Breast epithelium (tissue), 4 donors: ENCODE measurements at places on chromosomes 16 and 17. TPM values are rescaled to one million over a fixed set of nuclear protein-coding genes. Genes with fewer than 3 reads are reported as not detected.

Gene IL17C
- not detected for total RNA-seq

Gene CETP
- 0.80 TPM for total RNA-seq

Gene FNDC8
- total RNA-seq = not detected

Gene EMP2
- total RNA-seq = 69.2 TPM

Gene PIK3R5
- 12.3 TPM for total RNA-seq

Gene KCNJ16
- total RNA-seq = 0.32 TPM

Gene RPRML
- total RNA-seq = not detected

Gene ZFHX3
- total RNA-seq = 36.0 TPM

Gene TMEM107
- 15.7 TPM for total RNA-seq

Gene DHRS7B
- total RNA-seq = 64.0 TPM

Gene MAPT
- total RNA-seq = 12.4 TPM

Gene BAHCC1
- total RNA-seq = 7.4 TPM

Gene ZNF385C
- total RNA-seq = 0.66 TPM

Gene KRTAP9-8
- total RNA-seq = not detected

GRCh38 chr16:68361485-68361884, 50.7 kb downstream of the PRMT7 start:
- no peaks in the 10 kb centered on the region for H3K27me3 ChIP-seq
- no peaks in the 10 kb centered on the region for H3K4me1 ChIP-seq
- no peak overlapping the region for H3K4me3 ChIP-seq
- H3K36me3 ChIP-seq = peaks cover 3% of the 10 kb centered on the region
- DNase-seq = no peak

DNA sequence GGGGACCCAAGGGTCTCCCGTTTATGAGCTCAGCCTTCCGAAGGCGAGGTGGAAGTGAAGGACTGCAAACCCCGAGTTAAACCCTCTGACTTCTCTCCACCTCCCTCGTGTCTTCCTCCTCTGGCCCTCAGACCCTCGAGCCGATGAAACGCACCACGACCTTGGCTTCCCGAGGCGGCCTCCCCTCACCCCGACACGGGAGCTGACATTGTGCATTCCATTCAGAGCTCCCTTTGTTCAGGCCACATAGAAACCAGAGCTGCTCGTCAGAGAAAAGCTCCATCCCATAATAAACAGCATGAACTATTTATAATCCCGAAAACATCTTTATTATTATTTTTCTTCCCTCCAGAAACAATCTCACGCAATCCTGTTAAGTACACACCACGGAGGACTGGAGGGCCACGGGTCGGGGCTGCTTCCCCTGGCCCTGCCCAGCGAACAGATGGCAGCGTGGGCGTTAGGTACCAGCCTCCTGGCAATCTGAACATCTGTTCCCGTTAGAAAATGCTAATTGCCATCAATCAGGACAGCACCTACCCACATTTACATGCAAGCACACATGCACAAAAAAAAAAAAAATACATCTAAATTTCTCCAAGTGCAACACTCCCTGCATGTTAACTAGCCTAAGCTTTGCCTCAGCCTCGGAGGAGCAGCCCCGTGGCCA, 145.7 kb downstream of the RBFOX3 start:
- H3K36me3 ChIP-seq = no peaks in the 10 kb centered on the region
- H3K27ac ChIP-seq = no peak overlapping the region
- peaks cover 66% of the 10 kb centered on the region for H3K27me3 ChIP-seq
- DNase-seq = no peak
- no peaks in the 10 kb centered on the region for H3K4me1 ChIP-seq

GRCh38 chr16:28835864-28836760, 10.0 kb downstream of the TUFM start:
- no peak for DNase-seq
- H3K27me3 ChIP-seq = no peaks in the 10 kb centered on the region
- H3K4me3 ChIP-seq = no peak overlapping the region
- H3K4me1 ChIP-seq = no peaks in the 10 kb centered on the region
- no peak overlapping the region for H3K27ac ChIP-seq

- peak overlapping the region; percentile 53 for H3K4me3 ChIP-seq
- no peaks in the 10 kb centered on the region for H3K36me3 ChIP-seq
- peaks cover 47% of the 10 kb centered on the region for H3K27me3 ChIP-seq
These were observed 812 bp upstream of the MYOCD start for GRCh38 chr17:12664894-12665262.

- no peaks in the 10 kb centered on the region for H3K36me3 ChIP-seq
- H3K4me1 ChIP-seq = peaks cover 2% of the 10 kb centered on the region
- H3K27me3 ChIP-seq = no peaks in the 10 kb centered on the region
These were observed 100.0 kb upstream of the CREBBP start for GRCh38 chr16:3980253-3981111.

DNA sequence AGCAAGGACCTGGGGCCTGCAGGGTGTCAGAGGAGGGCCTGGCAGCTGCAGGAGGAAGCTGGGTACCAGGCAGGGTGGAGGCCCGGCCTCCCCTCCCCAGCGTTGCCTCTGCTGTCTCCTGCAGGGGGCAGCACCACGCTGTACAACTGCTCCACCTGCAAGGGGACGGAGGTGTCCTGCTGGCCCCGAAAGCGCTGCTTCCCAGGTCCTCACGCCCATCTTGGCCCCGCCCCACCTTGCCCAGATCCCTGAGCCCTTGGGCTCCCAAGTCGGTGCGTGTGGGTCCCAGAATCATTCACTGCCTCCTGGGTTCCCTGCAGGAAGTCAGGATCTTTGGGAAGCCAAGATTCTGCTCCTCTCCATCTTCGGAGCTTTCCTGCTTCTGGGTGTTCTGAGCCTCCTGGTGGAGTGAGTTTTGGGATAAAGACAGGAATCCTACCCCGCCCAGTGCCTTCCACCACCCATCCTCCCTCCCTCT, 1.2 kb downstream of the TMEM95 start:
- DNase-seq = peak; percentile 85
- H3K4me3 ChIP-seq = peak overlapping the region; percentile 3
- H3K27me3 ChIP-seq = no peaks in the 10 kb centered on the region
- peak overlapping the region; percentile 74 for H3K27ac ChIP-seq
- H3K36me3 ChIP-seq = no peaks in the 10 kb centered on the region
- peaks cover 12% of the 10 kb centered on the region for H3K4me1 ChIP-seq

- H3K36me3 ChIP-seq = no peaks in the 10 kb centered on the region
- H3K27me3 ChIP-seq = no peaks in the 10 kb centered on the region
- peak within 1 kb of the TSS; percentile 71 for H3K4me3 ChIP-seq
These were observed at the start of gene PRR29 for GRCh38 chr17:63998050-63998720. TSS of gene PRR29 (plus strand) at chr17:63998351. CDS start at chr17:63998365, 14 bp downstream.

- H3K4me3 ChIP-seq = no peak overlapping the region
- no peaks in the 10 kb centered on the region for H3K36me3 ChIP-seq
- H3K27me3 ChIP-seq = no peaks in the 10 kb centered on the region
- H3K27ac ChIP-seq = no peak overlapping the region
- H3K4me1 ChIP-seq = no peaks in the 10 kb centered on the region
These were observed 2.8 kb upstream of the NAGPA start for GRCh38 chr16:5036228-5037156.

GRCh38 chr17:81460856-81461460, 51.6 kb downstream of the ACTG1 start:
- DNase-seq = no peak
- H3K27ac ChIP-seq = no peak overlapping the region
- no peaks in the 10 kb centered on the region for H3K4me1 ChIP-seq
- no peaks in the 10 kb centered on the region for H3K36me3 ChIP-seq

GRCh38 chr17:47427985-47428384, 102.9 kb upstream of the NPEPPS start:
- H3K27me3 ChIP-seq = no peaks in the 10 kb centered on the region
- DNase-seq = no peak
- no peak overlapping the region for H3K4me3 ChIP-seq
- H3K36me3 ChIP-seq = no peaks in the 10 kb centered on the region
- H3K4me1 ChIP-seq = no peaks in the 10 kb centered on the region

DNA sequence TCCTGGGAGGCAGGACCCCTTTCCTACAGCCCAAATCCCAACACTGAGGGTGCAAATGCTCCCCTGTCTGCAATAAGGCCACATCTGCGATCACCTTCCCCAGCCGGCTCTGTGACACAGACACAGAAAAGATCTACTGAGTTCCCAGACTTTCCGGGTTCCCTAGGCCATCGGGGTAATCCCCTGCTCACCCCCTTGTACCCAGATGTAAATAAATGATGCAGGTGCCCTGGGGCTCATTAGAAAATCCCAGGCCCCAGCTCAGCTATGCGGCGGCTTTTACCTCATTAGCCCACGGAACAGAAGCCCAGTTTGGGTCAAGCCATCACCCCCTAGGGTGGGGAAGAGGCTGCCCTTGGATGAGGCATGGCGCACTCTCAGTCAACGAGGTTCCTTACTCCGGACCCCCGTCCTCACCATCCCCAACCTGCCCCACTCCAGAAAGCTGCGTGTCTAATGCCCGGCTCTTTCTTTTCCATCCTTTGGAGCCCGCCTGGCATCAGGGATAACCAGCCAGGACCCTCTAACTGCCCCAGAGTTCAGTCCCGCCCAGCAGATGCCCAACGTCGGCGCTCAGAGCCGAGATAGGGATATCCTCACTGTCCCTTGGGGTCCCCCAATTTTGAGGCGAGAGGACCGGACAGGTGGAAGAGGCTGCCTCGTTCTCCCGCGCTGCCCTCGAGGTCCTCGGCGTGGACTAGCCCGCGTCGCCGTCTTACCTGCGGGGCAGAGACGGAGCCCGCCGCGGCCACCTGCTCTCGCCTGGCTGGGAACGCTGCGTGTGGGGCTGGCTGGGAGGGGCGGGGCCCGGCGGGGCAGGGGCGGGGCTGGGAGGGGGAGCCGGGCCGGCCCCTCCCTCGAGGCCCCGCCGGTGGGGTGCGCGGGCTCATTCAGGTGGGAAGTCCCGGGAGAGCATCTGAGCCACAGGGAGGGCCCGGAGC, at the start of gene ZNF385C:
TSS of gene ZNF385C (minus strand) at position 783 of the 941 bp plus-strand sequence. CDS start 35,417 bp downstream, outside the sequence.
- H3K27ac ChIP-seq = peak within 1 kb of the TSS; percentile 33
- DNase-seq = no peak
- H3K27me3 ChIP-seq = peaks cover 22% of the 10 kb centered on the region
- H3K4me3 ChIP-seq = no peak within 1 kb of the TSS
- no peaks in the 10 kb centered on the region for H3K36me3 ChIP-seq

DNA sequence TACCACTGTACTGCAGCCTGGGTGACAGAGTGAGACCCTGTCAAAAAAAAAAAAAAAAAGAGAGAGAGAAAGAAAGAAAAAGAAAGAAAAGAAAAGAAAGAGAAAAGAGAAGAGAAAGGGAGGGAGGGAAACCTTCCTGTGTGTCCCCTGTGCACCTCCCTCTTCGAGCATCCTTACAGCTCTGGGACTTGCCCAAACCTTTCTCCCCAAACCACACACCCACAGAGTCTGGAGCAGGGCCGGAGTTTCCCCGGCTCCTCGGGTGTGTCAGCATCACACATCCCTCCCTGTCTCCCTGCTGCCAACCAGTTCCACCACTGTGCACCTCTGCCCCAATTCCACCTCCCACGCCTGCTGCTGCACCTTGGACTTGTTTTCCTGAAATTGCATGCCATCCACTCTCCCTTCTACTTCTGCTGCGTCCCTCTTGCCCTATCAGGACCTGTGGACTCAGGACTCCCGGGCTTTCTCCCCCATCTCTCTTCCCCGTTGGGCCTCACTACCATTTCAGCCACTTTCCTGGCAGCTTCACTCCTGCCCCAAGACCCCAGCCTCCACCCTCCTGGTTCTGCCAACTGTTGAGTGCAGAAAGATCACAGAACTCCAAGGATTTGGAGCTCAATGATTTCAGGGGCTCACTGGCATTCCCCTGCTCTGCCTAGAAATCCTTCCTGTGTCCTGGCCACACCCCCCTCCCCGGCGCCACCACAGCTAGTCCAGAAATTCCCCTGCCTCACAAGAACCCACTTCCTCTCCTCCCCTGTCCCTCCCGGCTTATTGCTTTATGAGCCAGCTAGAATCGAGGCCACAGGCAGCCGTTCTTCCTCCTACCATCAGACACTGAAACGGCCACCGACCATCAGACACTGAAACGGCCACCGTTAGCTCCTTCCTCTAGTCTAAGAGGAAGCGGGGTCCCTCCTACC, 3.7 kb upstream of the CDK3 start:
- H3K36me3 ChIP-seq = no peaks in the 10 kb centered on the region
- DNase-seq = no peak
- no peak overlapping the region for H3K4me3 ChIP-seq
- H3K4me1 ChIP-seq = peaks cover 3% of the 10 kb centered on the region
- no peaks in the 10 kb centered on the region for H3K27me3 ChIP-seq
- peak overlapping the region; percentile 63 for H3K27ac ChIP-seq

DNA sequence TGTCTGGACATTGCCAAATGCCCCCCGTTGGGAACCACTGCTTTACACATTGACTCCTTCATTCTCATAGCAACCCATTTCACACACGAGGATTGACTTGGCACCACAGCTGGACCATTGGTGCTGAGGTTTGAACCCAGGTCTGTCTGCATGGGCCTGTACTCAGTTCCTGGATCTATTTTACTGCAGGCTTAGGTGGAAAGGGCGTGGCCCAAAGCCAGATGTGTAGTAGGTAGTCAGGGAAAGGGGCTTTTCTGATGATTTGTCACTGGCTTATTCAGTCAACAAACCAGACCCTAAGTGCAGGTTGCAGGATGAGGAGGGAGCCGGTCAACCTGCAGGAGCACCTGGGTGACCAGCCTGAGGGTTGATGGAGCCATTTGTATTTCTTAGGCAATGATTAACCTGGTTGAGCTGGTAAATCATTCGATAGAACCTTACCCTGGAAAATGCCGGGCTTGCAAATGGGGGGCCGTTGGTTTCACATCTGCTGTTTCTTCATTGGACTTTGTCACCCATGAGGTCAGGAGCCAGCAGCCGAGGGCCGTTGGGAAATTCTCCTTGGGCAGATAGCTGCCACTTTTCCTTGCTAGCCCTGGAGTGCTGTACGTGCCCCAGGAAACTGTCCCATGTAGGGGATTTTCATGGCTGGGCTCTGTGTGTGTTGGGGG, 104.4 kb downstream of the CMIP start:
- no peaks in the 10 kb centered on the region for H3K36me3 ChIP-seq
- no peak overlapping the region for H3K4me3 ChIP-seq
- H3K27ac ChIP-seq = no peak overlapping the region
- DNase-seq = no peak
